ENCODE measurements at places on chromosomes 2 and 18.

DNA sequence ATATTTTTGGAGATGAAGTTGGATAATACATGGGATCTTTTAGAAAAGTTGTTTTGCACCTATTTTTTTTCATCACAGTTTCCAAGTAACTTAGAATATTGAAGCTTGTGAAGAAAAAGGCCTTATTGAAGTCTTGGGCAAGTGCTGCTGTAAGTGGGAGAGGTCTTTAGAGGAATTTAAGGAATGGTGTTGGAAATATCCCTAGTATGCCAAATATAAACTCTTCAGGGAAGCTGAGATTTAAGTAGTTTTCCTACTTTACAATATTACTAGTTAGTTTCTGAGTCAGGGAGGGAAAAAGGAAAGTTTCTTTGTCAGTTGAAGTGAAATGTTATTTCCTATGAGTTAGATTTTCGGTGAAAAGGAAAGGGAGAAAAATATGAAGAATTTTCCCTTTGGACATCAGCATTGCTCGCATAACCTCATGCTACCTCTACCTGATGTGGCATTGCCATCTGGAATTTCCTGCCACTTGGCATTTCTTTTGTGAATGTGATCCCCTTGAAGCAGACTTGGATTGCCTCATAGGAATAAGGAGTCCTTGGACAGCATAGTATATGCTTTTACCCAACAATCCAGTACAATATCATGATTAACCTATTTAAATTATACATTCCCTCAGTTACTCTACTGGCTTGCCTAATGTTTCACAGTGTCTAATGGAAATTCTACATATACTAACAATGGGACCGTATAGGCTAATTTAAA, 12.1 kb downstream of the PLEKHH2 start:
- H3K4me3 ChIP-seq, result no peak overlapping the region
- H3K4me1 ChIP-seq, result no peaks in the 10 kb centered on the region
- no peak for DNase-seq
- H3K27me3 ChIP-seq, result no peaks in the 10 kb centered on the region

DNA sequence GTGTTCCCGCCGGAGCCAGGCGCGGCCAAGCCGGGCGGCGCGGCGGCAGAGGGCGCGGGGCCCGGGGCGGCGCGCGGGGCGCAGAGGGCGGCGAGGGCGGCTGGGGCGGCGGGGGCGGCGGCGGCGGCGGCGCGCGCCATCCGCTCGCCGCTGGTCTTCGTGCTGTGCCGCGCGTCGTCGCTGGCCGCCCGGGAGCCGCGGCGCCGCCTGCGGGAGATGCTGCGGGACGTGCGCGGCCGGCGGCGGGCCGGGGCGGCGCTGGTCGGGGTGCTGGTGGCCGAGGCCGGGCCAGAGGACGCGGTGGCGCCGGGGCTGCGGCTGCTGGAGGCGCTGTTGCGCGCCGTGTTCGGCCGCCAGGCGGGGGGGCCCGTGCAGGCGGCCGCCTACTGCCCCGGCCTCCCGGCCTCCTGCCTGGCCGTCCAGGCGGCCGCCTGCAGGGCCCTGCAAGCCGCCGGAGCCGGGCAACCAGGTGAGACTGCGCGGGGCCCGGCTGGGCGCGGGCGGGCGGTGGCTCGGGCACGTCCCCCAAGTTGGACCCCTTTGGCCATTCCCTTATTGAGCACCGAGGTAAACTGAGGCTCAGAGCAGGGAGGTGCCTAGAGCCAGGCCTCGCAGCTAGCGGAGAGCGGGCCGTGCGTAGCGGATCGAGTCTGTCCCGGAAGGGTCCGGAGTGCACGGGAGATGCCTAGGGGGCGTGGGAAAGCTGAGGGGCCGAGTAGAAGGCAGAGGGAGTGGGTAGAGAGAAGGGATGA, 584 bp downstream of the C2orf72 start:
- H3K27me3 ChIP-seq, result no peaks in the 10 kb centered on the region
- no peak overlapping the region for H3K27ac ChIP-seq
- no peak overlapping the region for H3K4me3 ChIP-seq
- H3K4me1 ChIP-seq, result peaks cover 41% of the 10 kb centered on the region

DNA sequence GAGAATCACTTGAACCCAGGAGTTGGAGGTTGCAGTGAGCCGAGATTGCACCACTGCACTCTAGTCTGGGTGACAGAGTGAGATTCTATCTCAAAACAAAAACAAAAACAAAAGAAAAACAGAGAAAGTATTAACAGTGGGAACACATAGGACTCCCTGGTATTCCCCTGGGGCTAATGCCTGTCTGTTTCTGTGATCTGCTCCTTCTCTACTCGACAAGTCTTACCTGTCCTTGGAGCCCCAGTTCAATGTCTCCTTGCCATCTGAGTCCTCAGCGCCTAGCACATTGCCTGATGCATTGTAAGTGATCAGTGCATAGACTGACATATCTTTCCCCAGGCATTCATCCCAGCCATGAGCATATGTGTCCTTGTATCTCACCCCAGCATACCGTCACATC, 85.8 kb downstream of the ASAP2 start:
- no peak overlapping the region for H3K27ac ChIP-seq
- H3K4me1 ChIP-seq, result no peaks in the 10 kb centered on the region
- H3K36me3 ChIP-seq, result no peaks in the 10 kb centered on the region

DNA sequence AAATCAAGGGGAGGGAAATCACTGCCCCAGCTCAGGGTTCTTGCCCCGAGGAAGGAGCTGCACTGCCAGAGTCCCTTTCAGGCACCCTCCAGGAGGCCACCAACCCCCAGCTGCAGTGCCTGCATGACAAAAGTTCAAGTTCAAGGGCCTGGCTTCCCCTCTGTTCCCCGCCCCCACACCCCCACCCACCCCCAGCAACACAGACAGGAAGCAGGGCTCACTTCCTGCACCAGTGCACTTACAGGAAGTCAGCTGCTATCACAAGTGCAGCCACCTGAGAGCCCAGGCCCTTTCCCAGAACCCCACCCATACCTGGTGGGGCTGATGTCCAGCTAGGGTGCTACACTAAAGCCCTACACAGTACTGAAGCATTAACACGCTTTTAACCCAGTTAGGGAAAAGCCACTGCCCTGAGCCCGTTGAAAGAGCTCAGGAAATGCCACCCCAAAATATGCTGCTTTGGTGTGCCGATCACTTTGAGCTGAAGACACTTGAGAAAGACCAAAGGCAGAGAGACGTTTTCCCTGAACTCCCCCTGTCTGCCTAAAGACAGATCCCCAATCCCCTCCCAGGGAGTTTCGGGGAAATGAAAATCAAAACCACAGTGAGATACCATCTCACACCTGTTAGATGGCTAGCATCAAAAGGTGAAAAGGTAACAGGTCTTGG, 109.9 kb upstream of the CAB39 start:
- DNase-seq, result no peak
- H3K36me3 ChIP-seq, result no peaks in the 10 kb centered on the region
- no peak overlapping the region for H3K27ac ChIP-seq

DNA sequence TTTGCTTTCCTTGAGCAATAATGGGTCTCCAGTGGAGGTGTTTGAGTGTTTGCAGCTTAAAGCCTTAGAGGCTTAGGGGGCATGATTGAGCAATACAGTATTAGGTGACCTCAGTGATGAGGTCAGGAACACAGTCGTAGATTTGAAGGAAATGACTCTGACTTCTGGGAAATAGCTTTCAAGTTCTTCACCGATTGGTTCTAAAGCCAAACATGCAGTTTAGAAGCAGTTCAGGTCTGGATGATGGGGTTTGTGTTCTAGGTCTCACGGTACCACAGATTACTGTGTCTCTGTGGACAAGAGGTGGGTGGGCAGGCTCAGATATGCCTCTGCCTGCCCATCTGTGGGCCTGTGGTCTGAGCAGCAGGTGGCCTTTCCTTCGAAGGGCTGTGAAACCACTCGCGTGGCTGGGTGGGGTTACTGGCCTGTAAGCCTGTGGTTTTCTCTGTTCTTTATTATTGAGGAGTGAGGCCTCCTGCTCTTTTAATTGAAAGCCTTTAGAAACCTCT, 7.8 kb downstream of the MTHFD2 start:
- peaks cover 6% of the 10 kb centered on the region for H3K36me3 ChIP-seq
- peaks cover 31% of the 10 kb centered on the region for H3K4me1 ChIP-seq
- H3K4me3 ChIP-seq, result no peak overlapping the region
- no peak for DNase-seq

- peaks cover 7% of the 10 kb centered on the region for H3K4me1 ChIP-seq
- no peak overlapping the region for H3K4me3 ChIP-seq
- no peaks in the 10 kb centered on the region for H3K27me3 ChIP-seq
- no peaks in the 10 kb centered on the region for H3K36me3 ChIP-seq
- no peak for DNase-seq
- no peak overlapping the region for H3K27ac ChIP-seq
Measured at GRCh38 chr2:174794851-174795374, 30.6 kb upstream of the CHRNA1 start.

DNA sequence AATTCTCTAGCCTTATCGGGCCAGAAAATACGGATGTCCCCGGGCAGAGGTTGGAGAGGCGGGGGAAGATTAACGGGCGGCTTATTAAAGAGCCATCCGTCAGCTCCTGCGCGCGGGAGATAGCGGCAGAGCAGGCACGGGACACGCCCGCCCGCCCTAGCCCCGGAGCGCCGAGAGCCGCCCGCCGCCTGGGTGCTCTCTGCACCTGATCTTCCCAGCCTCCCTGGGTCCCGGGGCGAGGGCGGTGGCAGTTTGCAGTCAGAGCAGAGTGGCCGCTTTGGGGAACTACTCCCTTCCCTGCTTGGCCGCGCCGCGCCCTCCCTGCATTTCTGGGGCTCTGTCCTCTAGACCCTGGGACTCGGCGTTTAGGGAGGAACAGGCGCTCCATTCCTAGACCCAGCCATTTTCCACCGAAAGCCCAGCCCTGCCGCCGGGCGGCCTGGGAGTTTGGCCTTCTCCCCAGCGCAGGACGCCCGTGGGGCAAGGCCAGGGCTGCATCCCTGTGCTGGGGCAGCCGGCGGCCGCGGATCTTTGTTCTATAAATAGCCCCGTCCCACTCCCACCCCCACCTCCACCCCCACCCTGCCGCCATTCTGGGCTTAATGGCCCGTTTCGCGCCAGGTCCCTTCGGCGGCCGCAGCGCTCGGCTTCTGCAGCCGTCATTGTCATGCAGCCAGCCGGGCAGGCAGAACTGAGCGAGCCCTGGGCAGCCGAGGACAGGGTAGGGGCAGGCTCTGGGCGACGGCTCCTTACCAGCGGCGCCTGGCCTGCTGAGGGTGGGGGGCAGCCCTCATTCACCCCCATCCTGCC, 6.6 kb downstream of the GAD1 start:
- H3K27ac ChIP-seq, result no peak overlapping the region
- DNase-seq, result no peak
- H3K27me3 ChIP-seq, result peaks cover 47% of the 10 kb centered on the region
- H3K4me1 ChIP-seq, result peaks cover 40% of the 10 kb centered on the region
- H3K36me3 ChIP-seq, result no peaks in the 10 kb centered on the region
- H3K4me3 ChIP-seq, result no peak overlapping the region

GRCh38 chr2:119259296-119259860, 35.7 kb downstream of the STEAP3 start:
- no peaks in the 10 kb centered on the region for H3K27me3 ChIP-seq
- no peak for DNase-seq
- H3K36me3 ChIP-seq, result peaks cover 6% of the 10 kb centered on the region
